Left colon (tissue), 2 donors: ENCODE measurements at places on chromosomes 6 and 20. TPM values are rescaled to one million over a fixed set of nuclear protein-coding genes. Genes with fewer than 3 reads are reported as not detected.

DNA sequence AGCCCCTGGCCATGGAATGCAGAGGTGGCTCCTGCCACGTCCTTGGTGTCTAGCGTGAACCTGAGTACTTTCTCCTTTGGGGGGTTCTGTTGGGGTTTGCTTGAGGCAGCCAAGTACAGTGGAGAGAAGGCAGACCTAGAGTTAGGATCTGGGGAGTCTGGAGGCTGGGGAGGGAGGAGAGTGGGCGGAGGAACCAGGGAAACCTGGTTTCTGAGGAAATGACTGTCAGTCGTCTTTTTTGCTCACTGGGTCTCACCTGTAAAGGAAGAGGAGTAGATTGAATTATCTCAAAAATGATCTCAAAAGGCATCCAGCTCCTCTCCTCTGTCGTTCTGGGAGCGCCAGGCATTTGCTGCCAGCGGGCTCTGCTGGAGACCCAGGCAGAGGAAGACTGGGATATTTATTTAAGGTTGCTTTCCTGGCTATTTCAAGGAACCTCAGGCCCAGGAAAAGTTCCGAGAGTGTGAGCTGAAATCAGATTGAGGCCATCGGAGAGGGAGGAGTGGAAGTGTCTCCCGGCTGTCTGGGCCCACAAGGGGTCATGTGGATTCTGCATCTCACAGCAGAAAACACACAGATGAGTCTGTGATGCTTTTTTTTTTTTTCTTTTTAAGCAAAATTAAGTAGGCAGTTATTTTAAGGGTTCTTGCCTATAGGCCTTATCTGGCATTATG is 16.1 kb downstream of the EPB41L1 start:
- no peak for DNase-seq

DNA sequence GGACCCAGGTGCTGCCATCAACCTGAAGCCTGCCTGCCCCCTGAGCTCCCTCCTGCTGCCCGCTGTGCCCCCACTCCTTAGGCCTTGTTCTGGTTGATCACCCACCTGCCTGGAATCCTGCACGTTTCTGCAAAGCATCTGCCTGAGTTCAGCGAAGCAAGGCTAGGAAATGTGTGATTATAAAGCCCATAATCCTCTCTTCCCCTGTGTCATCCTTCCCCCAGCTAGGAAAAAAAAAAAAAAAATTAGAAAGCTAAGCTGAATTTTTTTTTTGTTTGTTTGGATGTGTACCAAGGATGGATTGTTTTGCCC is 93.2 kb downstream of the FOXA2 start:
- no peak for DNase-seq

- no peak for DNase-seq
Measured at GRCh38 chr6:97456070-97456469, 173.1 kb upstream of the MMS22L start.

GRCh38 chr6:3109761-3110160 is 8.8 kb upstream of the BPHL start:
- DNase-seq, result no peak

The WFDC5 gene
- total RNA-seq, result not detected

The CYP39A1 gene
- total RNA-seq, result 2.9 TPM

The DSP gene
- 249 TPM for total RNA-seq

GRCh38 chr20:35618263-35619131 is 2.9 kb downstream of the SPAG4 start:
- peak; percentile 37 for DNase-seq

DNA sequence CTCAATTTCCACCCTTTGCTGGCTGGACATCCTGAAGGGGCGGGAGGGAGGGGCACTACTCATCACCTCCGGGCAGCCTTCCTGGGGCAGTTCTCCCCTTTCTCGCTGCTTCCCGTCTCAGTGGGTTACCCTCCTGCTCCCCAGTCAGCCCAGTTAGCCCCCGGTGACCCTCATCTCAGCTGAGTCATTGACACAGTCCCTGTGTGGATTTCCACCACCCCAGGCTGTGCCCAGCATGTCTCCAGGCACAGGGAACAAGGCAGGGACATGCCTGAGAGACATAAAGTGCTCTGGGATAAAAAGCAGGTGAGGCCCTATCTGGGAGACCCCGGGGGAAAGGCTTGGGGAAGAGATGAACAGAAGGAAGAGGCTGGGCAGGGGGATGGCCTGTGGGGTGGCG is 29.9 kb upstream of the HMGA1 start:
- no peak for DNase-seq

DNA sequence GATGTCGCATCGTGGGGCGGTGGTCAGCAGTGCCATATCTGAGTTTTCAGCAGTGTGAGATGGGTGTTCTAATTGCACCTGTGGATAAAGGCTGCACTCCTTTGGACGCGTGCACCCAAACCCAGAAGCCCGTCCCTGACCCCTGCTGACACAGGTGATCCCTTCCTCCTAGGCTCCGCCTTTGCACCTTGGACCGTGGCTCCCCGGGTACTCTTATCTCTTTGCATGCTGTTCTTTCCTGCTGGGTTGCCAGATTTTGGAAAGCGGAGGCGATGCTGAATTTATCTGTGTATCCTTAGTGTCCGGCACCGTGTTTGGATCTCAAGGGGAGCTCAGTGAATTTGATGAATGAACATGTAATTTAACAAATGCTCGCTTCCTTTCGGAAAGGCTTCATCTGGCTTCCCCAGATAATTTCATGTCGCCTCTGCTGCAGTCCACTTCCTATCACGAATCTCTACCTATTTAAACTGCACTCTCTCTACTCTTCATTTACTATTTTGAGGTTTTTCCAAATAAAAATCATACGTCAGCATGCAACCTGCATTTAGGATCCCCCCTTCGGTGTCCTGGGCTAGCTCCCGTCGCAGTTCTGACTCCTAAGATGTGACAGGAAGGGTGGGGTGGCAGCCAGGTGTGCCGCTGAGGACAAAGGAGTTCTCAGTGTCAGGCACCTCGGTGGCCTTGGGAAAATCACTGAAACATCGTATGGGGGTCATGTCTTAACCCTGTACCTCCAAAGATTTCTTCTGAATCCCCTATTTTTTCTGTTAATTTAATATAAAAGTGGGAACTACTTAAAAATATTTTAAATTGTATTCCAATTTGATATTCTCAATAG is 753 bp upstream of the PERP start:
- peak; percentile 88 for DNase-seq

The SYCP2L gene
- 0.18 TPM for total RNA-seq

The SAMD5 gene
- total RNA-seq, result 8.1 TPM

The RIMS4 gene
- total RNA-seq, result 1.2 TPM

The GRM1 gene
- not detected for total RNA-seq

The ASCC3 gene
- total RNA-seq, result 28.6 TPM

The CST7 gene
- 1.8 TPM for total RNA-seq

DNA sequence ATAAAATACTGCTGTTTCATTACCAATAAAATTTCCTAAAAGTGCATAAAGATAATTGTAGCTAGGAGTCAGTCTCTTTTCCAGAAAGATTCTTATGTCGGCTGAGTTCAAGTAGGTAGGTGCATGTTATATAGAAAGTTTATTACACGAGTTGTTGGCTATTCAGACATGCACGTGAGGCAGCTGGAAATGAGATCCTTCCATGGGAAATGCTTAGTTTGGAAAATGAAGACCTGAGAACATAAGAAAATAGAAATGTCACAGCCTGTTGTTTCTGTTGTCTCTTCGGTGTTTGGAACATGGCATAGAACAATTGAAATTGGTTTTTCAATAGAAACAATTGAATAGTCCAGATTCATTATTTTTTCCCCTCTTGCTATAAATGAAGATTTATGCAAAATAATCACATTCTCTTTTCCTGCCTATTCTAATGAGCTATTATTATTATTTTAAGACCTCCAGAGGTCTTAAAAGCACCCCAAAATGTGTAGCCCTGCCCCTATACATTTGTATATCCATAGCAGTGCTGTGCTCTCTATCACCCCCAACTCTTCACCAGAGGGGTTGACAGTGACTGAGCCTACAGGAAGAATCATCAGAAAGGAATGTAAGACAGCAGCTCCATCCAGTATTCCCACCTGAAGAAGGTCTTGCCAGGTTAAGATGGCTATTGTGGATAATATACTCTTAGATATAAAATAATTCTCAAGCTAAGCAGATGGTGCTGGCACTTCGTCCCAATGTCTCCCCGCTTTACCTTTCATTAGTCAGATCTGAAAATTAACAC is 82.2 kb downstream of the ZDHHC14 start:
- DNase-seq, result no peak

DNA sequence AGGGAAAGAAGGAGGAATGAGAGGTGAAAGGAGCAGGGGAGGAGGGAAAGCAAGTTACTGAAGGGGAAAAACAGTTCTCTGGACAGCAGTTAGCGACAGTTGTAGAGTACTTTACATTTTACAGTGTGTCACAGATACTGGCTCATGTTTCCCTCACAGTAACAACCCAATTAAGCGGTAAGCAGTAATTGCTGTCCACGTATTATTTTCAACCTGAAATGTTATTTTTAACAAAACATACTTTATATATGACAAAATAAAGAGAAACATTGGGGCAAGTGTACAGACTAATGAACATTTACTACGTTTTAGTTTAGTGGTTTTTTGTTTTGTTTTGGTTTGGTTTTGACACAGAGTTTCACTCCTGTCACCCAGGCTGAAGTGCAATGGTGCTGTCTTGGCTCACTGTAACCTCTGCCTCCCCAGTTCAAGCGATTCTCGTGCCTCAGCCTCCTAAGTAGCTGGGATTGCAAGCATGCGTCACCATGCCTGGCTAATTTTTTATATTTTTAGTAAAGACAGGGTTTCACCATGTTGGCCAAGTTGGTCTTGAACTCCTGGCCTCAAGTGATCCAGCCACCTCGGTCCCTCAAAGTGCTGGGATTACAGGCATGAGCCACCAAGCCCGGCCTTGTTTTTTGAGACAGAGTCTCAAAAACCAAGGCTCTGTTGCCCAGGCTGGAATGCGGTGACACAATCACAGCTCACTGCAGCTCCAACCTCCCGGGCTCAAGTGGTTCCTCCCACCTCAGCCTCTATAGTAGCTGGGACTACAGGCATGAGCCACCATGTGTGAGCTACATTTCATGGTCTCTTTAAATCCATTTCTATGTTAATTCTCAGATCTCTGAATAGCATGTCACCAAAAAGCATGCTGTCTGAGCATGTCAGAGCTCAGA is 22.6 kb upstream of the BTN3A2 start:
- DNase-seq, result no peak

The PCED1A gene
- total RNA-seq, result 16.2 TPM

DNA sequence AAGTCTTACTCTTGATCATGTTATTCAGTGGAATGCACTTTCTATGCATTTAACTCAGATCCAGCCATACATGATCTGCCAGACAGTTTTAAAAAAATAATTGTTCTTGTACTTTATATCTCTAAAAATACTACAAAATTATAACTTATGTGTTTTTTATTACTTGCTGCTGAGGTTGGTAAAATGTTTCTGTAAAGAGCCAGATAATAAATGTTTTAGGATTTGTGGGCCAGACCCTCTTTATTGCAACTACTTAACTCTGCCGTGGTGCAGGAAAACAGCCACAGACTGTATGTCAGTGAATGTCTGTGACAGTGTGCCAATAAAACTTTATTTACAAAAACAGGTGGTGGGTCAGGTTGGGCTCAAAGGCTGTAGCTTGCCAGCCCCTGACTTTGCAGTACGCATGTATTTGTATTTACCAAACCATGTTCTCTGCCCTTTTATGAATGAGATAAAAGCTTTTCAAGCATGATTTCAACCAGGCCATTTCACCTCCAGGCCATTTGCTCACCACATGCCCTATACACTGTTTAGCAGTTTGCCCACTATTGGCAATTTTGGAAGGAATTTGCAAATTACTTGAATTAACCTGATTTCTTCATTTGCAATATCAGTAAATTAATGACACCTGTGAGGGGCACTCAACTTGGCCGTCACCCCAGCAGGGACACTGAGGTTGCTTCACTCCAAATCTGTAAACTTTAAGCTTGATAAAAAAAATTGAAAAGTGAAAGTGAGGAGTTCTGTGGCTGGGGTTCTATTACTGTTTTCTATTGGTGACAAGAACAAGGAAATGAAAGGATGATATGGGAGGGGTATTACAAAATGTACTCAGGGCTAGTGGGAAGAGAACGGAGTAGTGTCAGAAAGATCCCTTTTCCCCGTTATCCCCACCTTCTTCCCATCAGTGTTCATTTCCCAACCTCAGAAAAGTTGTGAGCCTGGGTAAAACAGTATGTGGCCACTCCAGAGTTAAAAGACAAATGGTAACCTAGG is 133.4 kb downstream of the CEBPB start:
- DNase-seq, result no peak

- DNase-seq, result no peak
Measured at GRCh38 chr20:6852478-6852877, 85.0 kb downstream of the BMP2 start.

DNA sequence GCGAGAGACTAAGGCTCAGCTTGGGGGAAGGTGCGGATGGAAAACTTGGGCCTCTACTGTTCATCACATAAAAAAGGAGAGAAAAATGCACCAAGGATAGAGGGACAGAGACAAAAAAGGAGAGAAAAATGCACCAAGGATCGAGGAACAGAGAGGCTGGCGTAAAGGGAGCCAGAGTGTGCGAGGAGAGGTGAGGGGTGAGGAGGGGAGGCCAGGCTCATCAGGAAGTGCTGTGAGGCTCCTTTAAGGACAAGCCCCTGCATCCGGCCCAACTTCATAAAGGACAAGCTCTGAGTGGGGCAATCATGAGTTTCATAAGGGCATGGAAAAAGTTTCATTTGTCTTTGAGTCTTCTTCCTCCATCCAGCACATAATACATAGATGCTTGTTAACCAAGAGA is 117.2 kb upstream of the NXT1 start:
- no peak for DNase-seq

DNA sequence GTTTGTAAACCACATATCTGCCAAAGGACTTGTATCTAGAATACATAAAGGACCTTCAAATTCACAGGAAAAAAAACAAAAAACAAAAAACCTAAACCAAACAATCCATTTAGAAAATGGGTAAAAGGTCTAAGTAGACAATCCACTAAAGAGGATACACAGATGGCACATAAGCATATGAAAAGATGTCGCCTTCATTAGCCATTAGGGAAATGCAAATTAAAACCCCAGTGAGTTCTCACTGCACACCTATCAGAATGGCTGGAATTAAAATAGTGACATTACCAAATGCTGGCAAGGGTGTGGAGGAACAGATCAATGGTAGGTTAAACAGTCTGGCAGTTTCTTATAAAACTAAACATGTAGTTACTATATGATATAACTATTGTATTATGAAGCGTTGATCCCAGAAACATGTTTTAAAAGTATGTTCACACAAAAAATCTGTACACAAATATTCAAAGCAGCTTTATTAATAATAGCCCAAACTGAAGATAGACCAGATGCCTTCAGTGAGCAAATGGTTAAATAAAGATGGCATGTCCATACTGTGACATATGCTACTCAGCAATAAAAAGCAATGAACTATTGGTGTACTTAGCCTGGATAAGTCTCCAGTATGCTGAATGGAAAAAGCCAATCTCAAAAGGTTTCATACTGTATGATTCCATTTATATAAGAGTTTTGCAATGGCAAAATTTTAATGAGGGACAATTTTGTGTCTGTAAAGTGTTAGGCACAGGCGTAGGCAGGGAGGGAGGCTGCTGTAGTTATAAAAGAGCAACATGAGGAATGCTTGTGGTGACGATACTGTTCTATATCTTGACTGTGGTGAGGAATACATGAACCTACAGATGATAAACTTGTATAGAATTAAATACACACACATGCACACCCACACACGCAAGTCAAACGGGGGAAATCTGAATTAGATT is 43.9 kb downstream of the PLCB1 start:
- no peak for DNase-seq

GRCh38 chr6:11460837-11461661 is 76.5 kb upstream of the TMEM170B start:
- DNase-seq, result no peak

The SLC17A1 gene
- not detected for total RNA-seq
